ENCODE measurements at places on chromosomes 7 and 10. TPM values are rescaled to one million over a fixed set of nuclear protein-coding genes. Genes with fewer than 3 reads are reported as not detected.

DNA sequence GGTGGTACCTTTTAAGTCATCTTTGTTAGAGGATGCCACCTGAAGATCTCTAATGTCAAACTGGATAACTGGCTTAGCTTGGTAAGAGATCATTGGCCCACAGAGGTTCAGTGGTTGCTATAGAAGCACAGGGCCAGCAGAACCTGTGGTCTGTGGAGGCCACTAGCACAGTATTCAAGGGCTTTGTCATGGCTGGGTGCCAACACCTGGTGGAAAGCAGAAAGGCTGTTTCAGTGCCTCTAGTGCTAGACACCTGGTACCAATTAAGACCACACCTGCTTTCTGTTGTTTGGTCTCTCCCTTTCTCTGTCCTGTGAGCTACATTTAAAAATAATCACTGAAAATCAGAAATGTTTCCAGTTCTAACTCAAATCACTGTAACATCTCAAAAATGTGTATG lies 10.0 kb upstream of the PCGF5 start:
- H3K27me3 ChIP-seq, result no peaks in the 10 kb centered on the region
- no peak overlapping the region for H3K4me3 ChIP-seq
- no peaks in the 10 kb centered on the region for H3K36me3 ChIP-seq

- no peak overlapping the region for H3K27ac ChIP-seq
- no peak for DNase-seq
- no peaks in the 10 kb centered on the region for H3K36me3 ChIP-seq
- H3K27me3 ChIP-seq, result no peaks in the 10 kb centered on the region
- H3K4me3 ChIP-seq, result no peak overlapping the region
- no peaks in the 10 kb centered on the region for H3K4me1 ChIP-seq
Observed at GRCh38 chr7:6186577-6186976, 85.8 kb downstream of the CYTH3 start.

The CARD11 gene
- total RNA-seq, result 103 TPM

The OR6V1 gene
- not detected for total RNA-seq

The FAM25C gene
- total RNA-seq, result not detected

The AHR gene
- total RNA-seq, result 33.4 TPM

- peaks cover 18% of the 10 kb centered on the region for H3K36me3 ChIP-seq
- peak overlapping the region; percentile 58 for H3K4me3 ChIP-seq
- no peaks in the 10 kb centered on the region for H3K27me3 ChIP-seq
- H3K4me1 ChIP-seq, result peaks cover 37% of the 10 kb centered on the region
- DNase-seq, result peak; percentile 72
- peak overlapping the region; percentile 65 for H3K27ac ChIP-seq
Observed at GRCh38 chr7:133484086-133484485, 231.2 kb downstream of the EXOC4 start.

Measured in activated CD8-positive, alpha-beta T cell treated with anti-CD3 and anti-CD28 coated beads for 36 hours (primary cell).